ENCODE measurements at places on chromosomes 5 and 9.
A peak's percentile ranks its signal among the peaks of the same experiment; 100 is the strongest.

DNA sequence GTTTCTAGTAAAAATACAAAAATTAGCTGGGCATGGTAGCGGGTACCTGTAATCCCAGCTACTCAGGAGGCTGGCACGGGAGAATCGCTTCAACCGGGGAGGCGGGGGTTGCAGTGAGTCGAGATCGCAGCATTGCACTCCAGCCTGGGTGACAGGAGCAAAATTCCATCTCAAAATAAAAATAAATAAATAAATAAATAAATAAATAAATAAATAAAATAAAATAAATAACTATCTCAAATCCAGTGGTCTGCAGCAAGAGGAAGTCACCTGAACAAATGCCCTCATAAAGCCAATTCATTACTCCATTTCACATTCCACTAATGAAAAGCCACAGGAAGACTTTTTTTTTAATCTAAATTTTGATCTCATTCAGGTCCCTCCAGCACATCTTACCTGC lies 114.2 kb downstream of the EFNA5 start:
- no peak for DNase-seq

DNA sequence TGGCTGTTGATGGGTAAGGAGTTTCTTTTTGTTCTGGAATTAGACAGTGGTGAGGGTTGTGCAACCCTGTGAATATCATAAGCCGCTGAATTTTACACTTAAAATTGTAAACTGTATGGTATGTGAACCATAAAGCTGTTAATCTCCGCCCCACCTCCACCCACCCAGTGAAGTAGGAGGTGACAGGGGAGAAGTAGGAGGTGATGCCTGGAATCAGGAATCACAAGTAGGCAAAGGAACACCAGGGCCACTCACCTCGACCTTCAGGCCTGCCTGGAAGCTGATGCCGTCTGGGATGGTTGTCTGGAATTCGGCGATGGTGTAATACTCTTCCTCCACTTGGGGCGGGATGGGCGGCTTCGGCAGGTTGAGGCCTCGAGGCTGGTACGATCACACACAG lies 62.3 kb upstream of the UBTD2 start:
- DNase-seq = no peak

DNA sequence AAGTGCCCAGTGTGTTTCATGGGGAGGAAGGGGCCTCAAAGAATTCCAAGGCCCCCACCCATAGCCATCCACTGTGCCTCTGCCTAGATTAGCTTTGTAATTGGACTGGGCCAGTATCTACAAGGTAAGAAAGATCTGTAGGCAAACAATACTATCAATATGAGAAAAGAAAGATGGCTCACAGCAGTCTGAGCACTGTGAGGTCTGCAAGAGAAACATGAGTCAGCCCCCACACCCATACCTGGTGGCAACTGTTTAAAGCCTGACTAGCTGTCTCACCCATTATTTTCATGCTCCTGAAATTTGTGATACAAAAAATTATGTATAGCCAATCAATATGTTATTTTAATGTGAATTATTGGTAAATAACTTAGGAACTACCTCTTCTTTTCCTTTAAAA lies 10.0 kb upstream of the ZNF483 start:
- no peak for DNase-seq

DNA sequence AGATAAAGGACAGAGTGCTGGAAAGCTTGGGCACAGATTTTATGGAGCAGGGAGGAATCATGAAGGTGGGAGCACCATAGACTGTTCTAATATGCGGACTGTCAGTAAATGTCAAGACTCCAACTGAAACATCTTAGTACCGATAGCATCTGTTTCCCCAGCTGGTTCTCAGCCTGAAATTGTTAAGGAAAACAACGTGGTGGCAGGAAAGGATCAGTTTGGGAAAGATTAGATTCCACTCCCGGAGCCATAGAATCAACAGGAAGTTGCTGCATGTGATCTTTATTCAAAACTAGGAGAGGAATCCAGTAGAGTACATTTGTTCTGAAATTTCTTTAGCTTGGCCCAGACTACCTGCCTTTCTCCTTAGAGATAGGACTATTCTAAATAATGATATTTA lies 559.1 kb downstream of the CSNK1G3 start:
- no peak for DNase-seq

GRCh38 chr9:108347463-108348188 lies 508.2 kb downstream of the ACTL7B start:
- DNase-seq = no peak

DNA sequence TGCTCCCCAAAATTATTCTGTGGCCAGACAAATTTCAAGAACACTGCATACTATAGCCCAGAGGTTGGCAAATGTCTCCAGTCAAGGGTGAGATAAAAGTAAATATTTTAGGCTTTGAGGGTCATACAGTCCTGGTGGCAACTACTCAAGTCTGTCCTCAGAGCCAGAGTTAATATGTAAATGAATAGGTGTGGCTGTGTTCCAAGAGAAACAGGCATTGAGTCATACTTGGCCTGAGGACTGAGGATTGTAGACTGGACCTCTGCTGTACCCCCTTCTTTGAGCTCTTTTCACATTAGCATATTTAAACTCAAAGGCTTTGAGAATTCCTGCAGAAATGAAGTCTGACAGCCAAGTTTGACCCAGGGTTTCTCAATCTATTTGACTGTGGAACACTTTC lies 129.2 kb upstream of the PTCH1 start:
- DNase-seq = peak; percentile 14

DNA sequence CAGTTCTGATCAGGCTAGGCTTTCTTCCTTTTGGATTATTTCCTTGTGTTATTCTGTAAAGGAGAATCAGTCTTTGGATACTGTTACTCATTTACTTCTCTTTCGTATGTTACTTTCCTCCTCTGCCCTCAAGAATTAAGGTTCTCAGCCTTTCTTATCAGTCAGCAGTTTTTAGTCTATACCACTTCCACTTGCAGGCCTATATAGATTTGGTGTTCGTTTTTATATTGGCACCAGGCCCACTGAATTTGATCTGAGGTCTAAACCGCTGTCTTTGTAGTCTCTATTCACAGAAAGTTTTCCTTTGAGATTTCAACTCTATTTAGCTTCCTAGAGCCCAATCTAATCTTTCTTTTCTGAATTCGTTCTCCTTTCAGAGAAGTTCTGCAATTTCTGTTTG lies 62.8 kb downstream of the ERBIN start:
- DNase-seq = no peak

- DNase-seq = no peak
Measured at GRCh38 chr9:76545191-76545590, 86.2 kb downstream of the GCNT1 start.

GRCh38 chr9:21030389-21031035 lies 928 bp downstream of the HACD4 start:
- DNase-seq = peak; percentile 68

GRCh38 chr5:83058726-83059125 lies 18.5 kb downstream of the TMEM167A start:
- DNase-seq = no peak

DNA sequence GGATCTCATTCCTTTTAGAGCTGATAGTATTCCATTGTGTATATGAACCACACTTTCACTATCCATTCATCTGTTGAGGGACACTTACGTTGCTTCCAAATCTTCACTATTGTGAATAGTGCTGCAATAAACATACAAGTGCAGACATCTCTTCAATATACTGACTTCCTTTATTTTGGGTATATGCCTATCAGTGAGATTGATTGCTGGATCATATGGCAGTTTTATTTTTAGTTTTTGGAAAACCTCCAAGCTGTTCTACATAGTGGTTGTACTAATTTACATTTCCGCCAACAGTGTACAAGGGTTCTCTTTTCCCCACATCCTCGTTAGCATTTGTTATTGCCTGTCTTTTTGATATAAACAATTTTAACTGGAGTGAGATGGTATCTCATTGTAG lies 33.8 kb upstream of the LECT2 start:
- DNase-seq = no peak

- DNase-seq = no peak
Measured at GRCh38 chr9:91966503-91966902, 16.5 kb upstream of the ROR2 start.

- no peak for DNase-seq
Measured at GRCh38 chr9:21559402-21560280, 77.5 kb upstream of the IFNE start.

- no peak for DNase-seq
Measured at GRCh38 chr5:127056896-127057295, 16.4 kb downstream of the C5orf63 start.

GRCh38 chr5:34553581-34553980 lies 102.5 kb upstream of the RAI14 start:
- DNase-seq = no peak

Measured in fibroblast of the conjunctiva (primary cell).